ENCODE measurements at places on chromosomes 11 and 22.

GRCh38 chr22:50090412-50090714 is 557 bp downstream of the MOV10L1 start:
- DNase-seq, result no peak

DNA sequence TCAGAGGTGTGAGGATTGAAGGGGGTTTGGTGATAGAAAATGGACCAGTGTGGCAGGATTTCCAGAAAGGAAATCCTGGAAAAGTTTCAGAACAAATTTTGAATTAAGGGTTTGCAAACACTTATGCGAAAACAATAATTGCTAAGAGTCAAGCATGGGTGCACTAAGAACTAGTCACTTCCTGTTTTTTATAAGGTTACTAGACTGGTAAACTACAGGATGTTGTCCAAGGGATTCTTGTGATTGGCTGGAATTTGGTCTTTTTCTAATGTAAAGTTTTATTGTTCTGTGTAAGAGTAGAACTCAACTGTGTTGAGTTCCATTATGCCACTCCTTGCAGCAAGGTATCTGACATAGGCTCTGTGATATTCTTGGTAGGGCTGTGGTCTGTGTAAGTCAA is 54.1 kb downstream of the LIF start:
- DNase-seq, result no peak

DNA sequence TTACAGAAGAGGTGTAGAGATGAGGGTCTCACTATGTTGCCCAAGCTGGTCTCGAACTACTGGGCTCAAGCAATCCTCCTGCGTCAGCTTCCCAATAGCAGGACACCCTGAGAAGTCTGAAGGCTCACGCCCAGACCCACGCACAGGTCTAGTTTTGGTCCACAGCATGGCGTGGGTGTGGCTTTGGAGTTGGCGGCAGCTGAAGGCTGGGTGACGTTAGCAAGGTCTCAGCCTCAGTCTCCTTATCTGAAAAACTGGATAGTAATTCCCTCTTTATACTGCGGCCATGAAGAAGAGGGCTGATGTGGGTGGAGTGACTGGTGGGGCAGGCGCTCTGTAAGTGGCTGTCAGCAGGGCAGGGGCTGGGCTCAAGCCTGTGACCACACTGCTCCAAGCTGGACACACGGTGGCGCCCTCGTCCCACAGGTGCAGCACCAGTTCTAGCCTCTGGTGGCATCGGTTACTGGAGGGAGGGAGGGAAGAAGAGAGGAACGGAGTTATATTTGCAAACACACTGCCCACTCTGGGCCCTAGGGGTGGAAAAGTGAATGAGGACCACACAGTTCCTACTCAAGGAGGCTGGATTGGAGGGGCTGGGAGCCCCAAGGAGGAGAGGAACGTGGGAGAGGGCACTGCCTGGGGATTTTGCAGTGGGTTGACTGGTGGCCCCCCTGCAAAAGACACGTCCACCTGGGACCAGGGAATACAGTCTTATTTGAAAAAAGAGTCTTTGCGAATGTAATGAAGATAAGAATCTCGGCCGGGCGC is 19.6 kb upstream of the CARD10 start:
- DNase-seq, result peak; percentile 77

- no peak for DNase-seq
Observed at GRCh38 chr11:67013511-67014045, 9.4 kb upstream of the SYT12 start.

- DNase-seq, result no peak
Observed at GRCh38 chr11:101862391-101863233, 52.2 kb upstream of the CEP126 start.

GRCh38 chr11:19161651-19162050 is 40.1 kb downstream of the CSRP3 start:
- no peak for DNase-seq

DNA sequence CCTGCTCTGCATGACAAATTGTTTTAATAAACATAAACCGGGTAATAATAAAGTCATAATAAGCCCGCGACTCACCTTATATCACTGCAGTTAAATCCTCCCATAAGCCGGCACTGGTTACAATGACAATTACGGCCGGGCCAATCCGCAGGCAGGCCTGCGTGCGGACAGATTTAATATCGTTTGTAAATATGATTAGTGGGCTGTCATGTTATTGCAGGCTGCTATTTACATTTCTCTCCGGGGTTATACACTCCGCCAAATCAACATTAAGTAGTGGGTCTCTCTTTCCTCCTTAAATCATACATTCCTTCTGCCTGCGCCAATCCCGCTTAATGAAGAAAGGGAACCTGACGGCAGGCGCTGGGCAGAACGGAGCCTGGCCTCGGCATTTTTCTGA is 51.8 kb upstream of the LMO1 start:
- DNase-seq, result no peak

DNA sequence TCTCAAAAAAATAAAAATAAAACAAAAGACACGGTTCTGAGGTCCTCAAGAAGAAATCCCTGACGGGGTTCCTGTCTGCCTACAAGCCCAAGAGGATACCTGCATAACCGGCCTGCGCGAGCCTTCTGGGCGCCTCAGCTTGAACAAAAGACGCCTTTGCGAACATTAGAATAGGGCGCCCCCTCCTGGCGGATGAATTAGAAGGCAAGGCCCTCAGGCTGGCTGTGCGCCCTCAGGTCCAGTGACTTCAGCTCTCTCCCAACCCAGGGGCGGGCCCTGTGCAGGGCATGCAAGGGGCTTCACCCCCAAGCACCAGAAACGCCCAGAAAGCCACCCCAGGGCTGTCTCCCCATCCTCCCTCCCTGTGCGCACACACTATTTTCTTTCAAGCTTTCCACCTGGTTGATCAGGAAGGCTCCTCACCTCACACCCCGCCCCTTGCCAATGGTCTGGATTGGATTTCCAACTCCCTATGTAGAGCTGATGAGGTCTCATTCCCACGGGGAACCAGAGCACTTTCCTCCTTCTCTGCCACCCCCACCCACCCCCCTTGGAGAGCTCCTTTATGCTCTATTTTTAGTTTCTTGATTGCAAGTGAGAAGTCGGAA is 273.3 kb downstream of the BUD13 start:
- peak; percentile 13 for DNase-seq

- no peak for DNase-seq
Observed at GRCh38 chr22:45334068-45334467, 24.3 kb downstream of the FAM118A start.

DNA sequence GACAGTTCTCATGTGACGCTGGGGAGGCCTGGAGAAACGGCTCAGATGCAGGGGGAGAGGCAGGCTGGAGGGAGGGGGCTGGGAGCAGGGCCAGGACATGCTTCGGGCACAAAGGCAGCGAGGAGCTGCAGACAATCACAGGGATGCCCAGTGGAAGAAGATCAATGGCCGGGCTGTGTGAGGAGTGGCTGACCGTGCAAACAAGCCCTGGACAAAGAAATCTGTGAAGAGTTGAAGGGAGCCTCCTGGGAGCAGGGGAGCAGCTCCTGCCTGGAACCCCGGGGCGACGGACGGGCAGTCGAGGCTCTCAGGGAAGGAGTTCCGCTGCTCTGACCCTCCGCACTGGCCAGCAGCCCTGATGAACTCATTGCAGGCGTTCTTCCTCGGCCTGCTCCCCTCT is 126.7 kb upstream of the B3GAT1 start:
- DNase-seq, result no peak

GRCh38 chr22:43000441-43001175 is 14.3 kb downstream of the PACSIN2 start:
- DNase-seq, result no peak

DNA sequence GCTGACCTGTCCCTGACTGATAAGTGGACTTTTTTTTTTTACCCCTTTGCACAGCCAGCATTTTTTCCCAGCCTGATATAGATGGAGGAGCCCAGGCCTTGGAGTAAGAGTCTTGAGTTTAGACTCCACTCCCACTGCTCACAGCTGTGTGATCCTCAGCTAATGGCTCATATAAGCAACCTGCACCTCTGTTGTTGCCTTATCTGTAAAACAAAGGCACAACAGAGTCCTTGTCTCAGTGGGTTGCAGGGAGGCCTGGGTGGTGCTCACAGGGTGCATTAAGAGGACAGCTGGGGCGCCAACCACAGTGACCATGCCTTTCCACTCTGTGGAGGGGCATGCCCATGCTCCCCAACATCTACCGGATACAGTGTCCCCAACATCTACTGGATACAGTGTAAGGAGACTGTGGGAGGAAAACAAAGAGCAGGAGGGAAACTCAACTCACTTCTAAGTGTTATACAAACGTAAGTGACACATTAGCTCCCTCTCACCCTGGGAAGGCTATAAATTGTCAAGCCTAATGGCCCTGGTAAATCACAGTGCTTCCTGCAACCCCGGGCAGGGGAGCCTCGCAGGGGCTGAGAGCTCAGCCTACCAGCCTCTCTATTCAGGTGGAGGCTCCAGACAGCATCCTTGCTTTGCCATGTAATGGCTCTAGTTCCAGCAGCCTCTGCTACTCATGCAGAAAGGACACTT is 109.5 kb downstream of the TENM4 start:
- no peak for DNase-seq

- DNase-seq, result no peak
Observed at GRCh38 chr22:20395181-20395906, 1.4 kb downstream of the ZNF74 start.

- DNase-seq, result no peak
Observed at GRCh38 chr11:112345706-112346105, 85.0 kb upstream of the PLET1 start.

- DNase-seq, result no peak
Observed at GRCh38 chr11:8267831-8268529, 4.3 kb upstream of the LMO1 start.

DNA sequence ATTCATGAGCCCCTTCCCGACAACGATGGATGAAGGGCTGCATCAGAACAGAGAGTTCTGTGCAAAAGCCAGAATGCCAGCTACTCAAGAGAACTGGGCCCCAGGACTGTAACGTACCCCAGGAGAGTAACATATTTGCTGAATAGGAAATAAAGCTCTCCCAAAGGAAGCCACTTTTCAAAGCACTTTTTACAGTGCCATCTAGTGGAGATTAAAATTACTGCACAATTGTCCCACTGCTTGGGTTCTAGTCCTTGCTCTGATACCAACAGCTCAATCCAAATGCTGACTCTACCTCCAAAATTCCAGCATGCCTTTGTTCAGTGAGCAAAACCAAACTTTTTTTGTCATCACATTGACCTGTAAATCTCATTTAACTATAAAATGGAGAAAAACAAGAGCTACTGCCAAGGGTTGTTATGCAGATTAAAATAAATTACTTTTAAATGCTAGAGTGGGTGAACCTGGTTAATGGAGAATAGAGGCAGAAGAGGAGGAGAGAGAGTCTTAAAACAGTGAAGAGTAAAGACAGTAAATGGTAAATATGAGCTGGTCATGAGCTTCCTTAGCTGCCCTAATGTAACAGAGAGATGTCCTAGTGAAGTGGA is 87.6 kb upstream of the FSHB start:
- no peak for DNase-seq

- no peak for DNase-seq
Observed at GRCh38 chr11:15258433-15259165, 143.9 kb downstream of the INSC start.

DNA sequence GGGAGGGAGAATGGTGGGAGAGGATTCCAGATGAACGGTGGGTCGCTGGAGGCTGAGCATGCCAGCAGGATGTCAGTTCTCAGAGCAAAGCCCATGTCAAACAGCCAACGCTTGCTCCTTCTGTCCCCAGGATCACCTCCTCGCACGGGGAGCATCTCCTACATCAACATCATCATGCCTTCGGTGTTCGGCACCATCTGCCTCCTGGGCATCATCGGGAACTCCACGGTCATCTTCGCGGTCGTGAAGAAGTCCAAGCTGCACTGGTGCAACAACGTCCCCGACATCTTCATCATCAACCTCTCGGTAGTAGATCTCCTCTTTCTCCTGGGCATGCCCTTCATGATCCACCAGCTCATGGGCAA is 1.5 kb downstream of the MCHR1 start:
- DNase-seq, result no peak

DNA sequence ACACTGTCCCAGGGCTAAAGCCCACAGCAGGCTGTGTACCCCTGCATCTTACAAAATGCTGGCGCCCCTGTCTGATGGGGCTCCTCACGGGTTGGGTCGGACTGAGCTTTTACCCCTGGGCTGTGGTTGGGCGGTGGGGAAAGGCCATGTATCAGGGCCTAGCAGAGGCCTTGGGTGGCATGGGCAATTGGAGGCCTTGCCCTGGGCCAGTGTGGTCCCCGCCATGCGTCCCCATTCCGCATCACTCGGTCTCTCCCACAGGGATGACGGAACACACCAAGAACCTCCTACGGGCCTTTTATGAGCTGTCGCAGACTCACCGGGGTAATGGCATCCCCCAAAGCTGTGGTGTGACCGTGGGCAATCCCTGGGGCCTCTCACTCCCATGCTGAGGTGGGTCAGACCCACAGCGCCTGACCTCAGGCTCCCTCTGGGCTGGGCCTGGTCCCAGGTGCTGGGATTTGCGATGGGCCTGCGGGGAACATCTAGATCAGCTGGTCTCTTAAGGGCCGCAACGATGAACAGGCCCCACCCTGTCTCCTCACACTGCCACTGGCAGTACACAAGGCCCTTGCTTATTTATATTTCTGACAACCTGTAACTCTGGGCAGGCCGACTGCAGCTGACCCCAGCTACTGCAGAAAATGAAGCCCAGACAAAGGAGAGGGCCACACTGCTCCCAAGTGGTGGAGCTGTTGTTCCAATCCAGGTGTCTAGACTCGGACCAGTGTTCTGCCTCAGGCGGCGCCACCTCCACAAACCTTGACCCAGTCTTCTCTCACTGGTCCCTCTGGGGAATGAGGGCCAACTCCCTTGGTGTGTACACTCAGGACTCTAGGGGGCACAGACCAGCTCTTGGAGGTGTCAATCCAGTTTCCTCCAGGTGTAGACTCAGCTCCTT is 12.3 kb downstream of the SLC16A8 start:
- no peak for DNase-seq

DNA sequence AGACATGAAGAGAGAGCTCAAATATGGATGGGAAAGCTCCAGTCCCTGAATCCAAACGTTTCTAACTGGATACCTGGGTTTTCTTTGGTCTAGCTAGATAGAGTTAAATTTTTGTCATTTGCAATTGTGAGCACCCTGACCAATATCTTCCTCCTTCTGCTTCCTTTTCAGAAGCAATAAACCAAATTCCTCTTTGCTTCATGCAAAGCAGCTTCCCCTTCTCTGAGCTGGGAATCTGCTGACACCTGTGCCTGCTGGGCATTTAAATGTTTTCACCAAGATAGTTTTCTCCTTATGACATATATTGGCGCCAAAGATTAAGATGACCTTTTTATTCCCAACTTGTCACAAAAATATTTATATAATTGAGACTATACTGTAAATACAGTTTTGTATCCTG is 27.9 kb upstream of the PAK1 start:
- DNase-seq, result no peak

GRCh38 chr11:66979336-66979980 is 4.4 kb downstream of the C11orf86 start:
- DNase-seq, result no peak

DNA sequence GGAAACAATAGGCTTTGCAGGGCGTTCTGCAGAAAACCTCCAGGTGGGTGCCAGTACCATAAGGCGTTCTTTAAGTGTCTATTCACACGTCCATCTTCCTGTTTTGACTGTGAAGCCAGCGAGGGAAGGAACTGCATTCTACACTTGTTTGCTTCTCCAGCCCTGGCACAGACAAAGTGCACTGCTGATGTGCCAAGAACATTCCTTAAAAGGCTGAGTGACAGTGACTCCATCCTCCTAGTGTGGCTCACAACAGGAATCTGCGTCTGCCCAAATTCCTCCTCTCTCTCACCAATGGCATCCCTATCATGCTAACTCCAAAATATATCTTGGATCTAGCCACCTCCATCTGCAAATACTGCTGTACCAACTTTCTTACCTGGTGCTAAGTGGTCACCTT is 407.4 kb upstream of the SYN3 start:
- no peak for DNase-seq

- DNase-seq, result no peak
Observed at GRCh38 chr11:131809203-131809918, 438.9 kb downstream of the NTM start.

Measured in stimulated activated CD4-positive, alpha-beta T cell treated with anti-CD3 and anti-CD28 coated beads, TNF-alpha, amount 100 ng/mL, for 1 hour (primary cell).